ENCODE measurements at places on chromosomes 5 and 9.

DNA sequence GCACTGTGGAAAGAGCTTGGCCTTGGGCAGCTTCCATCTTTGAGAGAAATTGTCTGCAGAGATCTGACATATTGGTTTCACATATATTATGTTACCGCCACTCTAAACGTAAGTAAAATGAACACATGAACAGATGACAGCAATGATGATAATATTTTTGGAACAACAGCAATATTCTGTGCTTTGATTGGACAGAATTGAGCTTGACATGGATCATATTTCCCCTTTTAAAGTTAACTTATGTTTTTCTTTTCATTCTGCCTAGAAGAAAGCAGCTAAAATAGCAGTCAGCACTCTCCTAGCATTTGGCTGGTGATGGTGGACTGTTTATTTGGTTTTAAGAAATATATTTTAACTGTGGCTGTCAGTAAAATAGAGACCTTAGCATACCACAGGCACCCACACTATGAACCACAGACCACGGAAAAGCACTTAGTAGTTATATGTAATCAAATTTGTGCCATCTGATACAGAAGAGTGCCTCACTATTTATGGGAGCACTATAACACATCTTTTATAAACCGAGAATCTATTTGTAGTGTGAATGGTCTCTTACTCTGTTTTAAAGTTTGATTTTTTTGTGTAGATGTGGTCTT lies 1.8 kb upstream of the CFAP95 start:
- no peak for DNase-seq

- DNase-seq: no peak
Measured at GRCh38 chr5:124675931-124676846, 70.2 kb downstream of the ZNF608 start.

DNA sequence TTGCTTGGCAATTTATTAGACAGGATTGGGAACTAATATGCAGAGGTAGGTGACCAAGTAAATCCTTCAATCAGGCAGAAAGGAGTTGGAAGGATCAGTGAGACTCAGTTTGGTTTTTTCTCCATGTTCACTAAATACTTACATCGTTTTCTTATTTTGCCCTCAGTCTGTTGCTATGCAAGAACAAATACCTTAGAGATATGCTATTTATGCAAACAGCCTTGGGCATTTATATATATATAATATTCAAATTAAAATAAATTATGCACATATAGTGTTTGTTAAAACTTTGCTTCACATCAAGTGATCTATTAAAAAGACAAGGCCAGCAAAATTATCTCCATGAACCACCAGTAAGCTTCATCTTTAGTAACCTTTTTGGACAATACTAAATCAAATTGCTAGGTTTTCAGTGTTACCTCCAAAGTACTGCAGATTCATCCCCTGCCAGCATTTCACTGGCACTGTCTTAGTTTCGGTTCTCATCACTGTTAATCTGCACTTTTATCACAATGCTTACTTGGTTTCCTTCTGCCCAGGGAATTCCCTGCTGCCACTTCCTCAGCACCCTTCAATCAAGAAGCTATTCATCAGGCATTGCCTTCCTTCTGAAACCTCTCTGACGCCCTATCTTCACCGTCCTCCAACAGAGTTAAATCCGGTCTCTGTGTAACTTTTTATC lies 26.0 kb upstream of the LIFR start:
- DNase-seq: no peak

DNA sequence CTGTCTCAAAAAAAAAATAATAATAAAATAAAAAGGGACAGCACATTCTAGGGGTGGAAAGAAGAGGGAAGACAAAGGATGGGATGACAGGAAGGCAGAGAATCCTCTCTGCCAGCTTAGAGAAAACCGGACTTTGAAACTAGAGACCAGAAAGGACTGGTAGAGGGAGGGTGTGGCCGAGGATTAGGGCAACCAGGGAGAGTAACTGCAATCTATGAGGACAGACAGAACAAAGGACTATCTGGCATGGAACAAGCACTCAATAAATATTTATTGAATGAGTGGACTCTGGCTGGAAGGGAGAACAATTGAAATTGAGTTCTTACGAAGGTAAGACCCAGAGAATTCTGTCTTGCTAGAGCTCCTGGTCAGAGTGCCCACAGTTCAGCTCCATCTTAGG lies 2.4 kb downstream of the GBA2 start:
- DNase-seq: no peak

DNA sequence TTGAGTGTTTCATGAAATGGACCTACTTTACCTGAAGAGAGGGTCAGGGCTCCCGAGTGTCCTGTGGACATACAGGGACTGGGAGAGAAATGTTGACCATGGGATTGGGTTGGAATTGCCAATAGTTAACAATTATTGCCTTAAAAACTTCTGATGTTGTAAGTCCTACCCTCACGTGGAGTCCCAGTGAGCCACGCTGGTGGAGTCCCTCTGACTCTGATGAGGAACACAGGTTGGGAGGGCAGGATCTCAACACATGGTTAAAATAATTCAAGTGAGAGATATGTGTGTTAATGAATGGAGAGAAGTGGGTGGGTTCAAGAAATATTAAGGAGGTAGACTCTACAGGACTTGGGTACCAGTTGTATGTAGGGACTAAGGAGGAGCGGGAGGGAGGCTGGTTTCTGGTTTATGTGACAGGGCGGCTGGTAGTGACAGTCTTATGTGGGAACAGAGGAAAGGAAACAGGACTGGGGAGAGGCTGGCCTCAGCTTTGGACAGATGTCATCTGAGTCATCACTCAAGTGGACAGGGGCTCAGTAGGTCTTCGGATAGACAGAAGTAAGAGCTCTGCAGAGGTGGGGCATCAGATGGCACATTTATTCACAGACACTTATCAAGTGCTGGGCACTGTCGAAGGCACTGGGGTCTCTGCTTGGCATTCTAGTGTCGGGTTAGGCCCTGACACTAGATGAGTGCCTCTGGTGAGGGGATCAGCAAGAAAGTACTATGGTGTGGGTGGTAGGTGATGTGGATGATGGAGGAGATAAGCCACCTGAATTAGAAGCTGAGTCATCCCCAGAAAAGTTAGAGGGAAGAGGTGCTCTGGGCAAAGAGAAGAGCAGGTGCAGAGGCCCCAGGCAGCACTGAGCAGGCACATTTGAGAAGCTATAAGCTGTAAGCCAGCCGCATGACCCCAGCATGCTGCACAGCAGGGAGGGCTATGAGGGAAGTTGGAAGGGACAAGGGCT lies 27.2 kb downstream of the MAML1 start:
- DNase-seq: no peak

DNA sequence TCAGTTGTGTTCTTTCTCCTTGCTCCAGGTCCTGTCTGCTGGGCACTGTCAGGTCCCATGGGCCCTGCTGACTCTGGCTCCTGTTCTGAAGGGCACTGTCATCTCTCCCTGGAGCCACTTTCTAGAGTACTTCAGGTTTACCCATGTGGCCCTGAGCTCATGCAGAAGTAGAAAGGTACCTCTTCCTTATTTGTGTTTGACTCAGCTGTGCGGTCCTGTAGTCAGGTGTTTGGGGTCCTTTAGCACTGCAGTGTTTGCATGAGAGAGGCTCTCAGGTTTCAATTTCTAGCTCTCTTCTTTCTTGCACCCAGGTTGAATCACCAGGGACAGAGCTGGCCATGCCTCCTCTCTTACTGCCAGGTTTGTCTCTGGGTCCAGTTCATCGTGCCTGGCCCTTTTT lies 71.5 kb downstream of the HSPA4 start:
- DNase-seq: no peak

DNA sequence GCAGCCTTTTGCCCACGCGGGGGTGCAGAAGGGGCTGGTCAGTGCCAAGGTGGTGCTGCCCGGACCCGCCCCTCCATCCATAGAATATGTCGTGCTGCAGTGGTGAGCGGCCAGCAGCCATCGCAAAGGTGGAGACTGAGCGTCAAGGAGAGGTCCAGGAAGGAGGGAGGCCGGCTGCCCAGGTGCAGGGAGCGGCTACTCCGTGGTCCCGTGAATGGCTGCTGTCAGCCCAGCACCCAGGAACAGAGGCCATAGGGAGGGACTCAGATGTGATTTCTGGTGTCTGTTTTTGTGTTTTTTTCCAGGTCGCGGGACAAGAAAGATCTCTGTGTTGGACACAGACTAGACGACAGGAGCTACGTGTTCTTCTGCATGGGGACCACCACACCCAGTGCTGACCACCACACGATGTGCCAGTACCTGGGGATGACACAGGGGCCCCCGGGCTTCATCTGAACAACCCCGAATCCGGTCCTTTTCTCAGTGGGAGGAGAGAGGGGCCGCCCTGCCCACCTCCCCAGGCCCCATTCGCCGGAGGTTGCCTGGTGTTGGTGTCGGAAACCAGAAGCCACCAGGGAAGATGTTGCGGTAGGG lies 29.0 kb downstream of the PAEP start:
- DNase-seq: no peak

DNA sequence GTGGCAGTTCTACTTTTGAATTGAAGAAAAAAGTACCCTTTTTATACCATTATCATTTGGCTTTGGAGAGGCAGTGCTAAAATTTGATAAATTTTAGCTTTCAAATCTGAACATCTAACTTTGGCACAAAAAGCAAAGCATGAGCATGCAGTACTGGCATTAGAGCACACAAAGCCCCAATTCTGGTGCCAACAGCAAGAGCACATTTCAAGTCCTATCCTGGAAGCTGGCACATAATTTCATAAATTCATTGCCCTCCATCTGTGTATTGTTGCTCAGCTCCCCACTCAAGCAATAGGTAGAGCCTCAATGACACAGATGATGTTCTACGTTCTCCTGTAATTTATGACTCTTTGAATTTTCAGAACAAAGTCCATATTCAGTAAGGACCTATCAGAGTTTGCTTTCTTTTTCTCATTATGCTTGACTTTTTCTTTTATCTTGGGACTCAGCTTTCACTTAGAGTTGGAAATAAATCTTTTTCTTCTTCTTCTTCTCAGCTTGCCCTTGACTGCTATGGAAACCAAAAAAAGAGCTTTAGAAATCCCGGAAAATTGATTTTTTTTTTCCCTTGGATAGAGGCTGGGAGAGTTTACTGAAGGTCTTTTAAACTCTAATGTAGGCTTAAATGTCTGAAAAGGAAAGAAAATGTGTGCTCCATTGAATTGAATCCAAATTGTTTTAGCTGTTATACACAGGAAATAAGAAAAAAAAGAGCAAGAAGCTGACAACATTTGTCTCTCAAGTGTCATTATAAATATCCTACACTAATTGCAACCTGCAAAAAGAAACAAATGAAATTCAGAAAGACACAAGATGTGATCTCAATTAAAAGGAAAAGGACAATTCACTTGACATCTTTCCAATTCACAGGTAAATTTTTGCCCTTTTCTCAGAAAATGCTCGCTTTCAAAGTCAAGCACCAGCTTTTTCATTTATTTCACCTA lies 380.8 kb upstream of the CDH18 start:
- no peak for DNase-seq

- no peak for DNase-seq
Measured at GRCh38 chr5:14359069-14360043, 216.2 kb downstream of the TRIO start.

GRCh38 chr5:93791518-93791972 lies 50.1 kb upstream of the POU5F2 start:
- no peak for DNase-seq

DNA sequence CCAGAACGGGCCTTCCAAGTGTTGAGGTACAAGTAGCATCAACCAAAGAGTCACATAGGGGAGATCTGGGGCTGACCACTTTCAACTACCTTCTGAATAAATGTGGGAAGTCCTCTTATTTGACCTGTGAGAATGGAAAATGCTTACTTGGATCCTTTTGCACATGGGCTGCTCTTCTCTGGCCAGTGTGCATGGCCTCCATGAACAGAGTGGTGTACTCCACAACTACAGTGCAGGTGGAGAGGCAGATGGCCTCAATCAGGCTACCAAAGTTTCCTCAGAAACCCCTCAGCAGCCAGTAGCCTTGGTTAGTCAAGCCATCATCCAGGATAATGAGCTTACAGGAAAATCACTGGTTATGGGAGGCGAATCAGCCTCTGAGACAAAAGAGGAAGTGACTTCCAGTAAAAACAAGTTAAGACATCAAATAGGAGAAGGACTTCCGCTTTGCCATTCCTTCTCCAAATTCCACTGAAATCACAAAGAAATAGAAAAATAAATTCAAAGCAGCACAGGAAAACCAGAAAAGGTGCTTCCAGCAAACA lies 18.3 kb upstream of the FCHO2 start:
- no peak for DNase-seq

- DNase-seq: no peak
Measured at GRCh38 chr5:116883875-116884274, 309.3 kb upstream of the SEMA6A start.

Measured in NCI-H1048 (cell line).